ENCODE measurements at places on chromosomes 3 and 15. TPM values are rescaled to one million over a fixed set of nuclear protein-coding genes. Genes with fewer than 3 reads are reported as not detected.

- H3K4me1 ChIP-seq: no peaks in the 10 kb centered on the region
- no peaks in the 10 kb centered on the region for H3K36me3 ChIP-seq
- no peak for DNase-seq
Observed at GRCh38 chr15:69845159-69845558, 252.6 kb downstream of the TLE3 start.

- no peaks in the 10 kb centered on the region for H3K4me1 ChIP-seq
- no peak overlapping the region for H3K27ac ChIP-seq
- no peaks in the 10 kb centered on the region for H3K27me3 ChIP-seq
- no peak overlapping the region for H3K4me3 ChIP-seq
- no peaks in the 10 kb centered on the region for H3K36me3 ChIP-seq
- DNase-seq: no peak
Observed at GRCh38 chr3:38985581-38985980, 66.2 kb downstream of the SCN11A start.

DNA sequence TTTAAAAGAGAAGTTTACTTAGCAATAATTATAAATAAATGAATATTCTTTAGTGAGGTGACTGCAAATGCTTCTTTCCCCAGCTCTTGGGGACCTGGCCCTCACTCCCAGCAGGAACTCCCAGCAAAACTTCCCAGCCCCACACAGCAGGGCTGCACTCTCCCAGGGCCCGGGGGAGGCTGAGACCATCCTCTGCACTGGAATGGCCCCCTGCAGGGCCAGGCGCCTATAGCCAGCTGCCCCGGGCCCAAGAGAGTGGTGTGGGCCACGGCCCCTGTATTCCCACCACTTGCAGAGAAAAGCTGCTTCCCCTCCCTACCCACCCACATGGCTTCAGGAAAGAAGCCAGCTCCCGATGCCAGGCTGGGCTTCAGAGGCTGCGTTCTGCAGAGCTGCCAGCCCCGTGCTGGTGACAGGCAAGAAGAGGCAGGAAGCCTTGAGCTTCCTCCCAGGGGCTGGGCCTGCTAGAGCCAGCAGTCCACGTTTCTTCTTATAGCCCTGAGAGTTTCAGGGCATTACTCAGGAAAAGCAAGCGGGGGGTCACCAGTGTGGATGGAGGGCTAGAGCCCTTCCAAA lies 20.0 kb downstream of the IDH2 start:
- H3K4me1 ChIP-seq: no peaks in the 10 kb centered on the region
- H3K4me3 ChIP-seq: no peak overlapping the region
- H3K27me3 ChIP-seq: no peaks in the 10 kb centered on the region

GRCh38 chr15:47570881-47571640 lies 146.2 kb upstream of the SEMA6D start:
- no peaks in the 10 kb centered on the region for H3K36me3 ChIP-seq
- H3K27me3 ChIP-seq: no peaks in the 10 kb centered on the region
- DNase-seq: no peak
- no peaks in the 10 kb centered on the region for H3K4me1 ChIP-seq
- no peak overlapping the region for H3K4me3 ChIP-seq
- H3K27ac ChIP-seq: no peak overlapping the region

GRCh38 chr3:164095279-164095678 lies 983.0 kb downstream of the SI start:
- H3K27ac ChIP-seq: no peak overlapping the region
- no peak for DNase-seq
- no peaks in the 10 kb centered on the region for H3K27me3 ChIP-seq
- no peaks in the 10 kb centered on the region for H3K36me3 ChIP-seq

DNA sequence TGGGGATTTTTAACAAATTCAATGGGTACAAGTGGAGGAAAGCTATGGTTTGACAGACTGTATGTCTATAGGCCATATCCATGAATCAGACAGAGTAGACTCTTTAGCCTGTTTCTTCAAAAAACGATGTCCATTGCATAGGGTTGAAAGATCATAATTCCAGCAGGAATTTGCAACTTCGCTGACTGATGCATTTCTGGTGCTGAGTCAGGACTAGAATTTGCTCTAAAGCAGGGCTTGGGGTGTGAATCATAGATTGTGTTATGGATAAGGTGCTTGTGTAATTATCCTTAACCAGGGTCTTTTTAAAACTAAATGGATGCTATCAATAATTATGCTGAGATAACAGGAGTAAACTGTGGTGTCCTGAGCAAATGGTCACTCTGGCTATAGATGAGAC lies 200.4 kb upstream of the TBC1D5 start:
- H3K4me1 ChIP-seq: no peaks in the 10 kb centered on the region
- H3K4me3 ChIP-seq: no peak overlapping the region
- no peaks in the 10 kb centered on the region for H3K27me3 ChIP-seq
- DNase-seq: no peak

DNA sequence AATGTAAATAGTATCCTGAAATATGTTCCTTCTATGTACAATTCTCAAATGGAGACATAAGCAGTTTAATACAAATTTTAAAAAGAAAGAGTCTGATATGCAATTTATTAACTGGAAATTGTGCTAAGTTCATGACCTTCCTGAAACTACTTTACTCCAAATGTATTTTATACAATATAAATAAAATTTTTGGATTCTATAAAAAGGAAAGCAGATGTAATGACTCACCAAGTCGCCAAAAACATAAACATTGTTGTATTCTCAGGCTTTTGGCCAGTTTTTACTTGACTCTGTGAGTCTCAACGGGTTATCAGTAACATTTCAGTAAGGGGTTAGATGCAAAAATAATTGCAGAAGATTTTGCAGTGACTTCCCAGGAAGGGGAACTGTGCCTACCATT lies 948.2 kb downstream of the EPHA3 start:
- H3K27ac ChIP-seq: no peak overlapping the region
- DNase-seq: no peak
- no peaks in the 10 kb centered on the region for H3K36me3 ChIP-seq
- no peaks in the 10 kb centered on the region for H3K4me1 ChIP-seq
- H3K4me3 ChIP-seq: no peak overlapping the region
- no peaks in the 10 kb centered on the region for H3K27me3 ChIP-seq

GRCh38 chr3:13545952-13546454 lies 2.9 kb upstream of the FBLN2 start:
- no peaks in the 10 kb centered on the region for H3K4me1 ChIP-seq
- no peak for DNase-seq
- no peaks in the 10 kb centered on the region for H3K36me3 ChIP-seq
- no peak overlapping the region for H3K4me3 ChIP-seq

DNA sequence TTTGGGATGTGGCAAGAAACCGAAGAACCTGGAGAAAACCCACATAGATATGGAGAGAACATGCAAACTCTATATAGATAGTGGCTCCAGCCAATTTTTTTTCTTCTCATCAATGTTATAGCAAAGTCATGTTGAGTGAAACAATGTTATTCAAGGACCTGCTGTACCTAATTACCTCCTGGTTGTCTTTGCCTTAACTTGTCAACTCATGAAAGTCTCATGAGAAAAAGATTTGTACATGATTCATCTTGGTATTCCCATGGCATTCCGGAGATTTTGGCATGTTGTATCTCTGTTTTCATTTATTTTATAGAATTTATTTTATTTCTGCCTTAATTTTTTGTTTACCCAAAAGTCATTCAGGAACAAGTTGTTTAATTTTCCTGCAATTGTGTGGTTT lies 303.8 kb upstream of the CDIN1 start:
- no peaks in the 10 kb centered on the region for H3K27me3 ChIP-seq
- H3K36me3 ChIP-seq: no peaks in the 10 kb centered on the region
- no peak overlapping the region for H3K4me3 ChIP-seq
- no peaks in the 10 kb centered on the region for H3K4me1 ChIP-seq
- no peak for DNase-seq

GRCh38 chr3:43769885-43770425 lies 79.2 kb downstream of the ABHD5 start:
- no peaks in the 10 kb centered on the region for H3K4me1 ChIP-seq
- no peak overlapping the region for H3K4me3 ChIP-seq
- H3K27ac ChIP-seq: peak overlapping the region; percentile 48
- no peaks in the 10 kb centered on the region for H3K27me3 ChIP-seq

DNA sequence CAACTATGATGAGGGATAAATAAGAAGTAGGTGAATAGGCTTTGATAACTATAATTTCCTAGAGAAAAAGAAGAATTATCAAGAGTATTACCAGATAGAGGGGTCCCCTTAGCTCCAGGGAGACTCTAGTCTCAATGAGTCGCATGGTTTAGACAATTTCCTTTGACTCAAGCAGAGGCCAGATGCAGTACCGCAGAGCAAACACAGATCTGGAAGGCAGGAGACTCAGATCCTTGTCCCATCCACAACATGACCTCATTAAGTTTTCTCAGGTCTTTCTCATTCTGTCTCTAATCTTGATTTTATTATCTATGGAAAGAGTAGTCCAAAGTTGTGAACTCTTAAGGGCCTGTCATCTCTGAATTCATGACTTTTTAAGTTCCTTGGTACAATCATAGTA lies 987.9 kb downstream of the NTRK3 start:
- no peak overlapping the region for H3K27ac ChIP-seq
- no peaks in the 10 kb centered on the region for H3K36me3 ChIP-seq
- no peaks in the 10 kb centered on the region for H3K4me1 ChIP-seq
- H3K4me3 ChIP-seq: no peak overlapping the region
- DNase-seq: no peak

The EFL1 gene
- total RNA-seq: 9.6 TPM

The ROBO2 gene
- total RNA-seq: 0.90 TPM

The WDR49 gene
- not detected for total RNA-seq

The LMAN1L gene
- total RNA-seq: not detected

The C3orf49 gene
- not detected for total RNA-seq

The SLC41A3 gene
- total RNA-seq: 29.1 TPM

The HTR3E gene
- not detected for total RNA-seq

The AGTR1 gene
- total RNA-seq: 41.4 TPM
